ENCODE measurements at places on chromosomes 13 and 19. TPM values are rescaled to one million over a fixed set of nuclear protein-coding genes. Genes with fewer than 3 reads are reported as not detected.

DNA sequence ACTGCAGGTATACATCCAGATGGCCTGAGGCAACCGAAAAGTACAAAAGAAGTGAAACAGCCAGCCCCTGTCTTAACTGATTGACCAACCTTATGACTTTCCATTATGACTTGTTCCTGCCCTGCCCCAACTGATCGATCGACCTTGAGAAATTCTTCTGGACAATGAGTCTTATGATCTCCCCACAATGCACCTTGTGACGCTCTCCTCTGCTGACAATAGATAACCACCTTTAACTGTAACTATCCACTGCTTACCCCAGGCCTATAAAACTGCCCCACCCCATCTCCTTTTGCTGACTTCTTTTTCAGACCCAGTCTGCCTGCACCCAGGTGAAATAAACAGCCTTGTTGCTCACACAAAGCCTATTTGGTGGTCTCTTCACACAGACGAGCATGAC is 11.2 kb downstream of the ZNF83 start:
- DNase-seq = no peak

- no peak for DNase-seq
Measured at GRCh38 chr13:23470790-23471614, 37.5 kb upstream of the SACS start.

DNA sequence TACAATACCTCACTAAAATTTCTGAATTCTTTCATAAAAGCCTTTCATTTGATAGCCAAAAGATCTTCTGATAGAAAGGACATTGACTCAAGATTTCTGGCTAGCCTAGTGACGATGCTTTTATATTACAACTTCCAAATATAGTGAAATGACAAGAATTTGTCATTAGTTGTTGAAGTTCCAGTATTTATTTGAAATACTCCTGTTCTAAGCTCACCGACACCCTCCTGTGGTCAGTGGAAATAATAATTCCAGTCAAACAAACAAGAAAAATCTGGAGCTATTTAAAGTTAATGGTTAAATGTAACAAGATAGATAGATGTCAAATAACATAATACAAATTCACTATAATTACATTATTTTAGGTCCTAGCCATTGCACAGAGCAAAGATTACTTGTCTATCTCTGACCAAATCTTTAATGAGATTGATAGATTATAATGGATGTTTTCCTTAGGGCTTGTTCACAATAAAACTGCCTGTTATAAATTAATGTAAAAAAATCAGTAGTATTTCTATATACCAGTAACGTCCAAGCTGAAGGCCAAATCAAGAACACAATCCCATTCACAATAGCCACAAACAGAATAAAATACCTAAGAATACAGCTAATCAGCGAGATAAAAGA is 195.5 kb downstream of the RGCC start:
- peak; percentile 21 for DNase-seq

GRCh38 chr13:98537740-98538139 is 39.2 kb downstream of the STK24 start:
- no peak for DNase-seq

DNA sequence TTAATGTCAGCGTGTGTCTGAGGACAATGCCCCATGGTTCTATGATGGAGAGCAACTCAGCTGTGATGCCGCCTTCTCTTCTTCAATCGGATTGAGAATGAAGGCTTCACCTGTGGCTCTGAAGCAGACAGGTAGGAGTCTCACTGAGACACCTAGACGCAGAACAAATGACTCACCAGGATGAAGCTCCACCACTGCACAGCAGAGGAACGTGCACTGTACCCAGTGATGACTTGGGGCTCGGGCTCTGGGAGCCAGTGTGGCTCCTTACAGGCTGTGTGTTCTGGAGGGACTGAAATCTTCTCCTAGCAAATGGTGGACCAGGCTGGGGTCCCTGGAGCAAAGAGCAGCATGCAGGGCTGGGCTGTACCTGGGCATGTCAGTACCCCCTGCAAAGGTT is 44.0 kb downstream of the CCDC70 start:
- no peak for DNase-seq

DNA sequence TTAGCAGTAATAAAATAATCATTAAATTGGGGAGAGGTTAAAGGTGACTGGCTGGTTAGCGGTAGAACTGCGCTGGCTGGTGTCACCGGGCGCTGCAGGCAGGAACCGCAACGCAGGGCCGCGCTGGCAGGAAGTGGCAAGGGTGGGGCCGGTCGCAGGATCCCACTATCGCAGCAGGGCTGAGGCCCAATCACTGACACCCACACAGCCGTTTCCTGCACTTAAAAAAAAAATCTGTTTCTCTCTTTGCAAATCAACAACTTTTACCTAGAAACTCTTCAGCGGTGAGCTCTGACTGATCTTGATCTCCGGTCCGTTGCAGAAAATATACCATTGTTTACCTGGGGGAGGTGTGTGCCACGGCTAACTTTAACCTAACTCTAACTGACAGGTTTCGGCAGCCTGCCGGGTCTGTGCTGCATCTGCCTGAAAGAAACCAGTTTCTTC is 46.9 kb downstream of the KLF2 start:
- DNase-seq = no peak

- no peak for DNase-seq
Measured at GRCh38 chr13:57527114-57527735, 104.3 kb upstream of the PCDH17 start.

GRCh38 chr13:111614613-111615012 is 294.2 kb downstream of the TEX29 start:
- no peak for DNase-seq

GRCh38 chr19:47658431-47659348 is 49.8 kb downstream of the BICRA start:
- no peak for DNase-seq

DNA sequence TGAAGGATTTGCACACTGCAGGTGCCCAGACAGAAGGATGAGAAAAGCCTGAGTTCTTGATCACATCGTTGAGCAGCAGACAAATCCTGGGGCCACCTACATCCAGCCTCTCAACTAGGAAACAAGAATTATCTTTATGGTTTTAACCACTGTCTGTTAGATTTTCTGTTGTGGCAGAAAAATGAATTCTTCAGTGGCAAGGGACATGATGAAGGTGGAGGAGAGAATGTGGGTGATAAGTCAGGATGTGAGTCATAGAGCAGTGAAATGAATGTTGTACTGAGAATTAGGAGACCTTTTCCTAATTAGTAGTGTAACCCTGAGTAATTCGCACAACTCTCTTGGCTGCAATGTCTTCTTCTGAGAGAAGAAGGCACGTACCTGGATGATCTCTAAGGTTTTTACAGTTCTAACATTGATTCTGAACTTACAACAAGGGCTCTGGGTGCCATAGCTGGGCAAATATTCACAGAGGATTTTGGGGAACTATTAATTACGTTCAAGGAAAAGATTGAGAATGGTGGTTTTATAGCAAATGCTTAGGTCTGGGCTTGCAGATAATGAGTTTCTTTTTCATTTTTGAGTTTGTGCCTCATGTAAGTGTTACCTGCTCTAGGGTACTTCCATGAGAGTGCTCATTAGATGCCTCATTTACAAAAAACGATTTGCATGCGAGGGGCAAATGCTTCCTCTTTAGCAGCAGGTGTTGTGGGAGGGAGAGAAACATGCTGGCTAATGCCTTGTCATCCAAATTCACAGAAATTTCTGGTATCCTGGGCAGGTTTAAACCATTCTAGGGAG is 111.0 kb upstream of the KL start:
- DNase-seq = peak; percentile 6

Gene KIR2DL4
- not detected for total RNA-seq
